ENCODE measurements at places on chromosomes 1 and 21.

- no peak for DNase-seq
These were observed 76.1 kb upstream of the JAK1 start for GRCh38 chr1:65042467-65042866.

DNA sequence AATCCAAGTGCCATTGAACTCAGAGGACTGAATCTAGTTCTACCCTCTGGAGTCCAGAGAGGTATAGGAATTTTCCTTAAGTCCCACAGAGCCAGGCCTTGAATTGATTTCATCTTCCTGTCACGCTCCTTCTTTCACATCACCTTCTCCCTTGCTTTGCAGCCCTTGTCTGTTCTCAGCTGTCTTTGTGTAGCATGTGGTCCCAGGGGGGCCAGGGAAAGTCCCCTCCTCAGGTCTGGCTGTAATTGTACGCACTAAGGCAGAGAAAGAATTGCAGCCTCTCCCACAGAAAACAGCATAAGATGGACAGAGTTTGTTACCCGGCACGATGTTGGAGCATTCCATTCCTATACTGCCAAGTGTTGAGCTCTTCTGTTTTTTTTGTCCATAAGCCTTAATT is 153.6 kb downstream of the FAM78B start:
- no peak for DNase-seq

GRCh38 chr1:246306415-246307037 is 200.6 kb downstream of the SMYD3 start:
- DNase-seq: no peak

DNA sequence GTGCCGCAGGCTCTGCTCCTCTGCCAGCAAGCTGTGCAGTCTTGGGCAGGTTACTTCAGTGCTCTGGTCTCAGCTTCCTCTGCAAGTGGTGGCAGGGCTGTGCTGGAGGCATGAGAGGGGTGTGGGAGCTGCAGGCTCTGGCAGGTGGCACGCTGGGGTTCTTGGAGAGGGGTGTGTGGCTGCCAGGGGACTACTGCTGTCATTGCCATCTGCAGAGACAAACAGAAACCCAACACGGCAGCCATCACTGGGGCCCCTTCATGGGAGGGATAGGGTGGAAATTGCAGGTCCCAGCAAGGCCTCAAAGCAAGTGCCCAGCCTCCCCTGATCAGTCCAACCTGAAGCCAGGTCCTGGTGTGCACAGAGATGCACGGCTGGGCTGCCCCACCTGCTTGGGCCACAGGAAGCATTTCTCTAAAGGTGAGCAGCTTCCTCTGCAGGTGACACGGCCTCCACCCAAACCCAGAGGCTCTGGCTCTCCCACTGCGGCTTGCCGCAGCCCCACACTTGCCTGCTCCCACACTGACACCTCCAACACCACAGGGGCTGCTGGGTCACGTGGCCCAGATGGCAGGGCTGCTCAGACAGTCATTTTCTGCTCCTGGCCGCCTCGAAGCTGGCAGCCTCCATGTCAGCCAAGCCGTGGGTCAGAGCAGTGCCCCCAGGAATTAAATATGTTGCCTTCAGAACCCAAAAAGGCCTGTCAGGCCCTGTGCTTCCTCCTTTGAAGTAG is 4.1 kb upstream of the COL6A2 start:
- peak; percentile 89 for DNase-seq

DNA sequence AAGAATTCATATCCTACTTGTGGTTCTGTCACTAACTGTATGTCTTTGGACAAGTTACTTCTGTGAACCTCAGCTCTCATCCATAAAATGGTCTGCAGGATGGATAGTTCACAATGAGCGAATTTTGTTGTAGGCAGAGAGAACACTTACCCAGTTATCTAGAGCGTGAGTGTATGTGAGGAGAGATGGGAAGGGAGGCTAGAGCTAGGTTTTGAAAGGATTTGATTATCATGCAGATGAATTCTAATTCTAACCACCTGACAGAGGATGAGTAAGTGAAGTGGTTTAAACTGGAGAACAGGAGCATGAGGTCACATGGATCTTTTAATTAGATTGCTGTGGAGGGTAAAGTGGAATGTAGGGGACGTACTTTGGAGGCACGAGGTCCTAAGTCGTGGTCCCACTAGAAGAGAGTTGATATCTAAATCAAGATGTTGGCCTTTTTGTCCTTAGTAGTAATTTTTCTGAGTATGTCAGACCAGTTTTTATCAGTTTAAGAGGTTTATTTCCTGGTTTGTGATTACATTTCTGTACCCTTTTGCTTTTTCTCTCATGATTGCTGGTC is 5.0 kb downstream of the SUCO start:
- no peak for DNase-seq

- DNase-seq: no peak
These were observed 47.1 kb downstream of the GPR88 start for GRCh38 chr1:100584761-100585745.

GRCh38 chr1:110986407-110986891 is 22.7 kb upstream of the LRIF1 start:
- DNase-seq: no peak

GRCh38 chr1:9320520-9321479 is 28.1 kb downstream of the SPSB1 start:
- no peak for DNase-seq

GRCh38 chr1:147389532-147390184 is 147.2 kb downstream of the CHD1L start:
- DNase-seq: no peak

DNA sequence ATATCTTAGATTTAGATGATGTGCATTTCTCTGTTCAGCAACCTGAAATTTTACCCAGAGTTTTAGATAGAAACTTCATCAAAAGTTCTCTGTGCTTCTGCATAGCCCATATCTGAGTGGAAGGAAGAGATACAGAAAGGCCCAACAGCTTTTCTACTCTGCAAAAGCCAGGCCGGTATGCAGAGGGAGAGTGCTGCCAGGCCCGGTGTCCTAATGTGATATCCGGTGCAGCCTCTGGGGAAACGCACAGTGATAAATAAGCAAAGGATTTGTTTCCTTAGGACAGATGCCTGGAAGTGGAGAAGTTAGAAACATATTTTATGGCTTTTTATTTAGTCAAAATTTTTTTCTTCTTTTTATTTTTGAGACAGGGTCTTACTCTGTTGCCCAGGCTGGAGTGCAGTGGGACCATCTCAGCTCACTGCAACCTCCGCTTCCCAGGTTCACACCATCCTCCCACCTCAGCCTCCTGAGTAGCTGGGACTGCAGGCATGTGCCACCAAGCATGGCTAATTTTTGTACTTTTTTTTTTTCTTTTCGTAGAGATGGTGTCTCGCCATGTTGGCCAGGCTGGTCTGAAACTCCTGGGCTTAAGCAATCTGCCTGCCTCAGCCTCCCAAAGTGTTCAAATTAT is 145.8 kb downstream of the PATJ start:
- no peak for DNase-seq

GRCh38 chr1:41777695-41778094 is 141.0 kb downstream of the HIVEP3 start:
- no peak for DNase-seq

- DNase-seq: no peak
These were observed 72.5 kb upstream of the CLDN14 start for GRCh38 chr21:36552434-36552785.

DNA sequence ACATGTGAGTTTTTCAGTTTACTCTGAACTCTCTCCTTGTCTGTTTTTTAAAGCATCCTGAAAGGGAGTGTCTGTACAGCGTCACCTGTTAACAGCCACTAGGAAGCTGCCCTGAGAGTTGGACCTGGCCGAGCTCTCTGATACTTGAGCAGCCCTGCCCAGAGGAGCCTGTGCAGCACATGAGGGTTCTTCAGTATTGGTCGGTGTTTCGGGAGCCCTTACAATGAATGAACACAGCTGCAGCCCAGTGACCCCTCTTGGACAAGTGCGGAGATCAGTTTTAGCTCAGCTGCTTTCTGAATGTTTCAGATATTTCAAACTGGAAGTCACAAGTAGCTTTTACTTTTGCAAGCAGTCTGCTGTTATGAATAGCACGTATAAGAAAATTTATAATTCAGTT is 39.2 kb downstream of the ADARB1 start:
- DNase-seq: no peak

GRCh38 chr1:151175863-151176262 is at the start of gene TMOD4:
Gene TMOD4, minus strand, starts transcription at chr1:151175981. Its CDS starts 1,106 bp downstream, at chr1:151174875.
- no peak for DNase-seq

DNA sequence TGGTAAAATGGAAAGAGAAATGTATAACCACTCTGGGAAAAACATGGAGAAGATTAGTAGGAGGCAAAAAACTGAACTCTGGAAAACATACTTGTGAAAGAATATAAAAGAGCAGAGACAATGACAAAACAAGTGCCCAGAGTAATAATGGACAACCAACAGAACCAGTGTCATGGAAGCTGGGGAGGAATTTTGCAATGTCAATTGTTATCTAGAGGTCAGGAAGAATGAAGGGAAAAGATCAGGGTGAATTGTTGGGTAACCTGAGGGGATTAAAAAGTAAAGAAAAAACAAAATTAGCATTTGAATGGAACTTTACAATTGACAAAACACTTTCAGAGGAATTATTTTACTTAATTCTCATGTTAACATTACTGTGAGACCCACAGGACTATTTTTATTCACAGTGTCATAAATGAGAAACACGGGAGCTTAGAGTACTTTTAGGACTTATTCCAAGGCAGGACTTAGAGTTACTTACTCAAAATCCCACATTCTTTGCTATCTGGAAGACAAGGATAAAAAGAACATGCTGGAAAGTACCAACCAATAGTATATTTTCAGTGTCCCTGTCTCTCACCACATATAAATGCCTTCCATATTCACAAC is 19.5 kb downstream of the JAM2 start:
- DNase-seq: no peak

DNA sequence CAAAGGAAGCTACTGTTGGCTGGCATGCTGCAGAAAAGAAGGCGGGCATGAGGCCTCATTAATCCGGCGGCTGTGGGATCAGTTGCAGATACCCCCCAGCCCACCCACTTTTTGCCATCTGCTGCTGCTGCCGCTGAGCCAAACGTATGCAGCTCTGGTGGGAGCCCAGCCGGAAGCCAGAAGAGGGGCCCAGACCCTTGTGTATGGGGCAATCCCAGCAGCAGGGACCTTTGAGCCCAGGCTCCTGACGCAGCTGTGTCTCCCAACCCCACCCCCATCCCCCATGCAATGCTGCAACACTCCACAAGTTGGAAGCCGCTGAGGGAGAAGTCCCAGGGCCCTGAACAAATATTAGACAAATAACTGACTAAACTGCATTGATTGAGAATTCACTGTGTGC is 106.0 kb downstream of the ELAVL4 start:
- DNase-seq: no peak

DNA sequence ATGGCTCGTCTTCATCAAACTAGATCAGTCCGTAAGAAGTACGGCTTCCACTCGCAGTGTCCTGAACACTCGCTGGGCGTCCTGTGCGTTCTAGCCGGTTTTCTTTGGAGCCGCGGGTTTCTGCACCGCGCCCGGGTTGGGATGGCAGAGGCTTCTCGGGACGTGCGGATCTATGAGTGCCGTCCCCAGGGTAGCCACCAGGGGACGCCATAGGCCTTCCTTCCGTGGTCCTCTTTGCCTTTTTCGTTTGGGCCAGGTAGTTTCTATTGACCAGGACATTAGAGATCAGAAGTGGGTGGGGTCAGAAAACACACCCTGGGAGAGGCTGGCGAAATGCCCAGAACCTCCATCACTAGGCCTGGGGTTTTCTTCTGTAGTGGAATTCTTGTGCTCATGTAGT is 273.8 kb downstream of the FAM72C start:
- no peak for DNase-seq

DNA sequence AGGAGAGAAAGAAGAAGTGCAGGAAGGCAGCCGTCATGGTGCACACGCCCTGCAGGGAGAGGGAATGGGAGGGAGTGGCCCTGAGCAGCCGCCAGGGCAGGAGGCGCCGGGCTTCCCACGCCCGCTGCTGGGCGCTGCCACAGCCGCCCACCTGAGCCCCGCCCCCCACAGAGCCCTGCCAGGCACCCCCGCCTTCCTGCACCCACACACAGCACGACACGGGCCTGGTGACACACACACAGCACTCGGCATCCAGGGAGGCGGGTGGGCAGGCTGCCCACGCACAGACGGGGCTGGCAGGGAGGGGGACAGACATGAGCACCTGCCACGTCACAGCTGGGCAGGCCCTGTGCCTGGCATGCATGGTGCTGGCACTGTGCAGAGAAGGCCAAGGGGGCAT is 27.5 kb downstream of the ADGRB2 start:
- DNase-seq: no peak

DNA sequence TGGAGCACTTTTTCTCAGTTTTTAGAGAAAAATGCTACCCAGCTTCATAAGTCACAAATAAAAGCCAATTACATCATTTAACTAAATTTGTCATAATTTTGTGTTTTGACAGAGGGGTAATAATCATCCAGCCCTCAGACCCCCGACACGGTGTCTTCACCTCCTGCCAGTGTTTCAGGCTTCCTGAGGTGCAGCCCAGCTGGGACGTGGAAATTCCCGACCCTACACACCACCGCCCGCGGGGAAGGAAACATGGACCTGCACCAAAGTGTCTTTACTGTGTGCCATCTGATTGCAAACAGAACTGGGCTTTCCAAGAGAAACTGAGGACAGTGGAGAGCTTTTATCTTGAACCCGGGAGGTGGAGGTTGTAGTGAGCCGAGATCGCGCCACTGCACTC is 7.7 kb upstream of the INAVA start:
- DNase-seq: no peak

- no peak for DNase-seq
These were observed 361.8 kb downstream of the NEGR1 start for GRCh38 chr1:71920556-71920955.

GRCh38 chr1:31110846-31111245 is 45.3 kb upstream of the PUM1 start:
- no peak for DNase-seq

- DNase-seq: no peak
These were observed 4.1 kb upstream of the NBPF3 start for GRCh38 chr1:21435646-21436487.

- DNase-seq: no peak
These were observed 21.6 kb upstream of the POFUT2 start for GRCh38 chr21:45309069-45309986.

- DNase-seq: no peak
These were observed 235.4 kb downstream of the PBX1 start for GRCh38 chr1:164794356-164794755.

DNA sequence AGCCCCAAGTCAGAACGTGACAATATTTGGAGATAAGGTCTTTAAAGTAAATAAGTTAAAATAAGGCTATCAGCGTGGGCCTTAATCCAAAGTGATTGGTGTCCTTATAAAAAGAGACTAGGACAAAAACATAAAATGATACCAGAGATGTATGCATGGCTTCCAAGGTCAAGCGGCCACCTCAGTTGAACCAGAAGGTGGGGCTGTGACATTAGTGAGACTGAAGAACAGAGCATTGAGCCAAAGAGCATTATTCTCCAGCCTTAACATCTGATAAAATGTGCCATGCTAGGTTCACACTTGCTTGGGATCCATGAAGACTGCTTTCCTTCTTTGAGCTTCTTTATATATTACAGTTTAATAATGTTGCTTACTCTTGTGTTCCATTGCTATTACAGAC is 554.6 kb downstream of the PLA2G4A start:
- no peak for DNase-seq

DNA sequence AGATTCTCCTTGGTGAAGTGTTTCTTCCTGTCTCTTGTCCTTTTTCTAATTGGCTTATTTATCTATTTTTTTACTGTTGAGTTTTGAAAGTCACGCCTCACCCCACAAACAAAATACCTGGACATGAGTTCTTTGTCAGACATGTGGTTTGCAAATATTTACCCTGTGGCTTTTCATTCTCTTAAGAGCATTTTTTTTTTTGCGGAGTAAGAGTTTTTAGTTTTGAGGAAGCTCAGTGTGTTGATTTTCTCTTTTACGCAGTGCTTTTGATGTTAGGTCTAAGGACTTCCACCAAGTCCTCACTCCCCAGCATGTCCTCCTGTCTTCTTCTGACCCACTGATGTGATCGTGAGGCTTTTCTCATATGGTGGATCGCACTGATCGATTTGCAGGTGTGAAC is 7.6 kb downstream of the DFFB start:
- no peak for DNase-seq

- DNase-seq: no peak
These were observed 75.1 kb downstream of the PGM1 start for GRCh38 chr1:63668298-63668697.

Data from esophagus muscularis mucosa (tissue), 4 donors.